ENCODE measurements at places on chromosomes 13 and 19.

GRCh38 chr13:96179309-96179708 lies 89.4 kb downstream of the HS6ST3 start:
- DNase-seq = no peak

DNA sequence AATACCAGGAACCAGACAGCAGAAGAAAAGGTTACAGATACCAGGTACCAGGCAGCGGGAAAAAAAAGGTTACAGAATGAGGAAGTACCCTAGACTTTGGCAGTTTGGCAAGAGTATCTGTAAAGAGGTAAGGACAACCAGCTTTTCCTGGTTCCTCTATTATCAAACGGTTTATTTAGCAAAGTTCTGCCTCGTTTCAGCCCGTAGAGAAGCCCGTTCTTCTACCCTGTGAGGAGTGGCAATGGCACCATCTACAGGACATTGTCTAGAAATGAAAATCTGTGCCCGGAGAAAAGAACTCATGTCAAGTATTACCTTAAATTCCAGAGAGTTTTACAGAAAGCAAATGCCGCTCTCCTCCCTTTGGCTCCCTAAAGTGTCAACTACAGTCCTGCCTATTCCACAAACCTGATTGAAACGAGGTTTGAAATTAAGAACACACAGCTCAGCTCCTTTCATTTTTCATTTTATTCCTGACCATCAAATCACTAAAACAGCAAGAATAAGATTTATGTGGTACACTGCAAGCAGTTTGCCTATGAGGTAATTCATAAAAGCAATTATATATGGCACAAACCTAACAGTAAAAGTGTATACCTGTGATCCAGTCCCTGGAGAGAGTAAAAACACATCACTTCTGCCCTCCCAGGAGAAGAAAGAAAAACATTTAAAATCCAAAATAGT lies 226.3 kb downstream of the SLC7A1 start:
- DNase-seq = no peak

- no peak for DNase-seq
Measured at GRCh38 chr19:2060884-2061494, 9.9 kb upstream of the MKNK2 start.

GRCh38 chr19:12766051-12766521 lies 9.3 kb downstream of the HOOK2 start:
- DNase-seq = no peak

- no peak for DNase-seq
Measured at GRCh38 chr13:74794147-74794546, 659.9 kb upstream of the KLF12 start.

- DNase-seq = no peak
Measured at GRCh38 chr13:77715233-77715891, 17.9 kb downstream of the SLAIN1 start.

DNA sequence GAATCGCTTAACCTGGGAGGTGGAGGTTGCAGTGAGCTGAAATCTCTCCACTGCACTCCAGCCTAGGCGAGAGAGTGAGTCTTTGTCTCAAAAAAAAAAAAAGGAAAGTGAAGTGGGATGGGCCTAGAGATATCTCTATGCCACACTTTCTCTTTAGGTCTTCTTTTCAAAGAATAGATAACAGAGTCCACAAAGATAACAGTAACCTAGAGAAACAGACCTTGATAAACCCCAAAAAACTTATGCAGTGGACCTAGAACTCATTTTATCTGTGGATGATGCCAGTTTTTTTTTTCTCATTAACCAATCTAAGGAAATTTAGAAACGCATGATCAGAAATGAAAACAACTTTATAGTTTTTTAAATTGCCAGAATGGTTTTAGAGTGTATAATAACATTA lies 227.4 kb downstream of the LHFPL6 start:
- DNase-seq = no peak
